ENCODE measurements at places on chromosomes 4 and X.

- no peak for DNase-seq
Observed at GRCh38 chr4:22322996-22323395, 192.9 kb downstream of the ADGRA3 start.

DNA sequence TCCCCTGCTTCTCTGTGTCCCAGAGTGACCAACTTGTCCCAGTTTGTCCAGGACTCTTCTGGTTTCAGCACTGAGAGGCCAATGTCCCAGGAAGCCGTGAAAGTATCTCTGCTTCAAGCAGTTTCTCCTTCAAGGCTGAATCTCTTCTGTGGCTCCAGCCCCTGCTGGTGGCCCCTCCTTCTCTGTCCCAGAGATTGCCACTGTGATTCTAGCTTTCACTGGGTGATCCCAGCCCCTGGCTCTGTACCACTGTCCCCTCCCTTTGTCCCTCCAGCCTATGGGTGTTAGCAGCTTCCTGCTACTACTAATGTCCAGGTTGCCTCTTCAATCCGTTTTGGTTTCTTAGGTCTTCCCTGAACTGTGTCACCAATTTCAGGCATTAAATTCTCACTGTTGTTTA, 70.5 kb downstream of the SOX3 start:
- no peak for DNase-seq

DNA sequence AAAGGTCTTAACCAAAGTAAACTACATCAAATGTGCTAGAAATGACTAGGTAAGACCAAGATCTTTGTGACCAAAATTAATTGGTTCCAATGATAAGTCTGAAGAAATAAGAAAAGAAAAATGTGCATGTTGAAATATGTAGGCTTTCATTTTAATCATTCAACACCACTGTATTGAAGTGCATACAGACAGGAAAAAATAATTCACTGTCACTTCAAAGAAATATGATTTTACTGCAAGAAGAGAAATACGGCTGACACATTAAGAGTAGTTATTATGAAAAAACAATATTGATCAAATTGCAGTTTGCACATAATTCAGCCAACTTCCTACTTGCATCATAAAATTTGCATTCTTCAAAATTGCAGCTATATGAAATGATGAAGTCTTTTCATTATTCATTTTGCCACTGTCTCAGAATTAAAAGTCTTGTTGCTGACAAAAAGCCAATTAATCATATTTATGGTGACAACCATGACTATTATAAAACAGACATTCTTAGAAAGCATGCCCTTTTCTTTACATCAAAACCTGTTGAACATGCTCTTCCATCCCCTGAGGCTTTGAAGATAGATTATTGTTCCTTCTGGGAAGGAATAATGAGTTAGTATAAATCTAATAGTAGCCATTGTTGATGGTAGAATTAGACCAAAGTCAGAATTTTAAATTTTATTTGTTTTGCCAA, 405.9 kb upstream of the MAD2L1 start:
- no peak for DNase-seq

- no peak for DNase-seq
Observed at GRCh38 chr4:37802068-37802666, 24.3 kb upstream of the PGM2 start.

GRCh38 chr4:87502580-87503238, 26.5 kb downstream of the SPARCL1 start:
- DNase-seq, result no peak

- no peak for DNase-seq
Observed at GRCh38 chr4:8736090-8736825, 135.4 kb downstream of the HMX1 start.

GRCh38 chr4:18051281-18051680, 29.7 kb upstream of the LCORL start:
- no peak for DNase-seq

DNA sequence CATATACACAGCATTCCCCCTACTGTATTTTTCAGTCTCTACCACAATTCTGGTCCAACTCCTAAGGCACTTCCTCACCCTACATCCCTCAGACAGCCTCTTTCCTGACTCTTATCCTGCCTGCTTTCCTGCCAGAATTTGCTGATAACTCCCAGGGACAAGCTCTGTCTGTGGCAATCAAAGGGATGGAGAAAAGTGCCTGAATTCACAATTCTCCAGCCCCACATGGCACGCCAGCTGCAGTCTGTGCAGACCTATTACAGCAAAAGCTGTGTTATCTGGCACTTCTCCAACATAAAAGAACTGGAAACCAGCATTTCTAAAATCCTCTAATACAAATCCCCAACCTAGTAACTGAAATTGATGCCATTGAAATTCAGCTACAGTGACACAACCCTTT, 404.8 kb downstream of the KLHL13 start:
- no peak for DNase-seq

DNA sequence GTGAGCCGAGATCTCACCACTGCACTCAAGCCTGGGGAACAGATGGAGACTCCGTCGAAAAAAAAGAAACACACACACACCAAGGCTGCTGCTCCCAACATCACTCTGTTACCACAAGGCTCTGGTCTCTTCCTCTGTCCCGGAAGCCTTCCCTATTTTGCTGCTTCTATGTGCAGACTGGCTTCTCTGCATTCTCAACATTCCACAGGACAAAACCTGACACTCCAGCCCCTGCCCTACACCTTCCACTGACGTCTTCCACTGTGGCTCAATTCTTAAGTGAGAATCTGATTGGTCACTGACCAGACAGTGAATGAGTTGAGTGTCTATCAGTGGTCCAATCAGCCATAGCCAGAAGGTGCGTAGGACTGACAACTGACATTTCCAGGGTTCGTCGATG, 5.9 kb downstream of the ODAPH start:
- no peak for DNase-seq

GRCh38 chr4:169071747-169072146, 61.7 kb upstream of the CBR4 start:
- DNase-seq, result no peak

GRCh38 chrX:18575744-18576143, 96.2 kb downstream of the RS1 start:
- no peak for DNase-seq

DNA sequence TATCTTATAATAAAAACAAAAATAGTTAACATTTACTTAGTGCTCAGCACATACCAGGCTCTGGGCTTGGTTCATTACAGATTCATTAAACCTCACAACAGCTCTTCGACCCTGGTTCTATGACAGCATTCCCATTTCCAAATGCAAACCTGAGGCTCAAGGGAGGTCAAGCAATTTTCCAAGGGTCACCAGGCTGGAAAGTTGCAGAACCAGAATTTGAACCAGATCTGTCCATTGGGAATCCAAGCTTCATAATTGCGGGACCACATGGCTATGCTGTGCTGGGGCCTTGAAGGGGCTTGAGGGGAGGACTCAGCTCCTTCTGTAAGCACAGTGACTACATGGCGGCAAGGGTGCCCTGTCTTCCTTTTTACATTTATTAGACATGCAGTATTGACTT, 197.3 kb upstream of the LNX1 start:
- DNase-seq, result no peak

- DNase-seq, result no peak
Observed at GRCh38 chrX:40323977-40324376, 226.2 kb upstream of the BCOR start.

GRCh38 chr4:80307774-80308465, 27.6 kb upstream of the CFAP299 start:
- DNase-seq, result no peak

- no peak for DNase-seq
Observed at GRCh38 chrX:40719218-40719617, 16.1 kb downstream of the MED14 start.

DNA sequence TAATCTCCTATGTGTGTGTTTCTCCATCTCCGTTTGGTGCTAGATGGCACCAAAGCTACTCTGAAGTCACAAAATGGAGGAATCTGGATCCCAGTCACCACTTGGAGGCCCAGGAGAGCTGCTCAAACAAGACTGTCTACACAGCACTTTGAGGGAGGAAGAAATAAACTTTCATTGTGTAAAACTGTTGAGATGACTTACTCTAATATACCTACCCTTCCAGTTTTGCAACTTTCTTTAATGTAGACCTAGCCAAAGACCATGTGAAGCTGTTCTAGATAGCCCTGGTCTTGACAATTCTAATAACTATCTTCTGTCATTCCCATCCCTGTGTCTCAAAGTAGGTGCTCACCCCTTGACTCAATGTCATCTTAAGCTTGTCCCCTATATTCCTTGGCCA, 52.8 kb upstream of the TAB3 start:
- no peak for DNase-seq

DNA sequence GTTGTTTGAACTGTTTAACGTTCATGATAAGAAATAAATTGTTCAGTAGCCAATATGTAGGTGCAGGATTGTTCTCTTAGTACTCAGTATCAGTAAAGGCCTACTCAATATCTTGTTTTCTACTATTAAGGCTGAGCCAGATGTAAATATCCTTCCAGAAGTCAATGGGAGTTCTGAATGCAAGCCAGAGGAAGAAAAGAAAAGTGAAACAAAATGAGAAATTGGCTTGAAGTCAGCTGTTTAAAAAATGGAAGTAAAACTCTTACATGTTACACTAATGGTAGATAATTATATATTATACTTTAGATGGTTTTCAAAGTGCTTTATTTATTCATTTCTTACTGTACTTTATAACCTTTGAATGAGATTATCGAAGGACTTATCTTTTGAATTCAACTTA, 1417.9 kb downstream of the ADGRL3 start:
- DNase-seq, result no peak

DNA sequence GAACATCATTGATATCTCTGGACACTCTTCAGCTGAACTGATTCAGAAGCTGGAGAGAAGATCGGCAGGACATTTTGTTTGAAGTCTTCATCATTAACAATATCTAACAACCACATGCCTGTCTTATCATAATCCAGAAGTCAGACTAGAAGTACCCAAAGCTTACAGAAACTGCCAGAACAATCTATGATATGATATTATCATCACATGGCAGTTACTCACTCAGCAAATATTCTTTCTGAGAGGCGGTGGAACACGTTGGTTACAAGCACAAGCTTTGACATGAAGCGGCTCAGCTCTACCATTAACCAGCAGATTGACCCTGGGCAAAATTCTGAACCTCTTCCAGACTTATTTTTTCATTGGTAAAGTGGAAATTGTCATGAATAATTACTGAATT, 69.4 kb upstream of the KIT start:
- DNase-seq, result no peak

- DNase-seq, result no peak
Observed at GRCh38 chr4:74327762-74328161, 19.5 kb downstream of the EPGN start.

GRCh38 chr4:166657261-166657660, 577.0 kb downstream of the SPOCK3 start:
- DNase-seq, result no peak

- no peak for DNase-seq
Observed at GRCh38 chr4:143399113-143399949, 62.7 kb downstream of the GAB1 start.

DNA sequence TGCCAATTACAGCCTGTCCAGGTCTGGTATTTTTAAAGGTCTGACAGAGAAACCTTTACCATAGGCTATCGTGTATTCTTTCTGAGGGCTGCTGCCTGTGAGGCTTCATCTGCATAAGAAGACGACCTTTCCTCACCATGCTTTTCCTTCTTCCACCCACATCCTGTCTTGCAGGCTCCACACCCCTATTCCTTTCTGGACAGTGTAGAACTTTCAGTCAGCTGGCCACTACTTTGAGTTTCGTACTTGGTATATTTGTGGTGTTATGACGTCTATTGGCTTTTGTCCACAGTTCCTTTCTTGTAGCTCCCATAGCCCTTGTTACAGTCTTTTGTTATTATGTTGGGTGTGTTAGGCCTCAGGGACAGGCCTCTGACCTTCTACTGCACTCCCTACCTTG, 311.4 kb downstream of the RAPGEF2 start:
- DNase-seq, result no peak

GRCh38 chr4:165720411-165721082, 152.5 kb upstream of the TLL1 start:
- no peak for DNase-seq

DNA sequence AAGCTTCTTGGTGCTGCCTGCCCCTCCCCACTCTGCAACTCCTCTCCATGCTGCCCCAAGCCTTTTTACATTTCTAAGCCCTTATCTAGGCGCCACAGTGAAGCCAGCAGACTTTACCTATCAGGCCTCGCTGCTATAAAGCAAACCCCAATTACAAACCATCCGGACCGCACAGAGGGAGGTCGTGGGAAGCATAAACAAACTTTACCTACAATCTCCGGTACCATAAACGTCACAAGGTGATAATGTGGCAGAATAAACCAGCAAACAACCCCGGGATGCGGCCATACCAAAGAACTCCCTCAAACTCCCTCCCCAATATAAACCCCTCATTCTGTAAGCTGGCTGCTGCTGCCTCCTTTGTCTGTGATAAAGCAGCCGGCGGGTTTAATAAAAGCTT, 54.0 kb upstream of the ZCCHC13 start:
- DNase-seq, result no peak

GRCh38 chr4:180456928-180457327, 1786.3 kb upstream of the TENM3 start:
- DNase-seq, result no peak

DNA sequence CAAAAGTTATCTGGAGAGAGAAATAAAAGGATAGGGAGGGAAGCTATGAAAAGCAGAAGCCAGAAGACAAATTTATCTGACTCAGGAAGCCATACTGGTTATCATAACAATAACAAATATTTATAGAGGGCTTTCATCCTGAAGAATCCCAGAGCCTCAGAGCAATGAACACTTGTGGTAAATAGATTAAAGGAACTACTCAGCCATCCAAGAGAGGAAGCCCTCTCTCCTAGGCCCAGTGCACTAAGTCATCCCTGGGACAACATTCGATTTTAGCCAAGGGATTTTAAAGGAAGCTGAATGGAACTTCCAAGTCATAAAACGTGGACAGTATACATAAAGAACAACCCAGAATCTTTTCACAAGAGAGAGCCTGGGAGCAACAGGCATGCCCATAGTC, 76.9 kb downstream of the COL4A6 start:
- no peak for DNase-seq

DNA sequence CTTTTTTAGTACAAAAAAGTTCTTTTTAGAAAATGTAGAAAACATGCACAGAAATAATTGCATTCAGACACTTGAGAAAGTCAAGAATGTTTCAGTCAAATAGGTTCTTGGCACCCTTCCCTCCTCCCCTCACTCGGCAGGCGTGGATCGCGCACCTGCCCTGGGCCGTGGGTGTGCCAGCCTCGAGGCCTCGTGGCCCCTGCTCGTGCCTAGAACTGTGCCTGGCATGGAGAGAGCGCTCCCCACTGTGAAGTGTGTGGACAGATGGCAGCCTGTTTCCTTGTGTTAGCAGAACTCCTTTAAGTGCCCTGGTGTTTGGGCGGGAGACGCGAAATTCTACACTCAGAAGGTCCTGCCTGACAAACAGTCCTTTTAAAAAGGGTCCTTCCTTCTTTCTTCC, 14.7 kb downstream of the RGS12 start:
- no peak for DNase-seq

DNA sequence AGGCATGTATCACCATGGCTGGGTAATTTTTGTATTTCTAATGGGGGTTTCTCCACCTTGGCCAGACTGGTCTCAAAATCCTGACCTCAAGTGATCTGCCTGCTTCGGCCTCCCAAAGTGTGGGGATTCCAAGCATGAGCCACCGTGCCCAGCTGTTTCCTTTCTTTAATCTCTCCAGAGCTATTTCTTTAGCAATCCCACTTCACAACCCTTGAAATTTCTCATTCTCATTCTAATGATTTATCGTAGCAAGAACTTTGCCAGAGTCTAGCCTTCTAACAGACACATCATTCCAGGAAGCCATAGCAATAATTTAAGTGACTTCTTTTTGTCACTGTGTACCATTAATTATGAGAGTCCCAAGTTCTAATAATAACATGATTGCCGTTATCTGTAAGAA, 68.6 kb downstream of the RXFP1 start:
- DNase-seq, result no peak
